ENCODE measurements at places on chromosomes 5 and 9. TPM values are rescaled to one million over a fixed set of nuclear protein-coding genes. Genes with fewer than 3 reads are reported as not detected.

Gene SPINK4
- total RNA-seq, result not detected

Gene SPINK5
- 2.3 TPM for total RNA-seq

Gene SPIN1
- 48.9 TPM for total RNA-seq

Gene CCT5
- total RNA-seq, result 140 TPM

Gene NMRK1
- total RNA-seq, result 9.6 TPM
